ENCODE measurements at places on chromosomes 12 and 14.

DNA sequence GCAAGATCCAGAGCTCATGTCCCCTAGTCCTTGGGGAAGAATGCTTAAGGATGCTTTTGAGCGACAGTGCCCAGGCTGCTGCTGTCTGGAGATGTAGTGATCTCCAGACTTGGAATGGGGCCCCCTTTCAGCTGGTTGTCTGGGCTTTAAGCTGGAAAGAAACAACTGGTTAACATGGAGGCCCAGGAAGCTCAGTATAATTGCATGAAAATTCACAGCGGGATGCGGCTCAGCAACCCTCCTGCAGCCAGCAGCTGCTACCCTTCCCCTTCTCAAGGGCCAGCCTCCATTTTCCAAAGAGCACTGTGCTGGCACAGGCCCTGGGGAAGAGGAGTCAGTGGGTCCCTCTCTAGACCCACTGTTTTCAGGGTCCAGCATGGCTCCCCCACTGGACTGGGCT lies 26.3 kb downstream of the RAB35 start:
- no peak for DNase-seq

- DNase-seq: no peak
Observed at GRCh38 chr14:22610931-22611330, 12.8 kb downstream of the ABHD4 start.

DNA sequence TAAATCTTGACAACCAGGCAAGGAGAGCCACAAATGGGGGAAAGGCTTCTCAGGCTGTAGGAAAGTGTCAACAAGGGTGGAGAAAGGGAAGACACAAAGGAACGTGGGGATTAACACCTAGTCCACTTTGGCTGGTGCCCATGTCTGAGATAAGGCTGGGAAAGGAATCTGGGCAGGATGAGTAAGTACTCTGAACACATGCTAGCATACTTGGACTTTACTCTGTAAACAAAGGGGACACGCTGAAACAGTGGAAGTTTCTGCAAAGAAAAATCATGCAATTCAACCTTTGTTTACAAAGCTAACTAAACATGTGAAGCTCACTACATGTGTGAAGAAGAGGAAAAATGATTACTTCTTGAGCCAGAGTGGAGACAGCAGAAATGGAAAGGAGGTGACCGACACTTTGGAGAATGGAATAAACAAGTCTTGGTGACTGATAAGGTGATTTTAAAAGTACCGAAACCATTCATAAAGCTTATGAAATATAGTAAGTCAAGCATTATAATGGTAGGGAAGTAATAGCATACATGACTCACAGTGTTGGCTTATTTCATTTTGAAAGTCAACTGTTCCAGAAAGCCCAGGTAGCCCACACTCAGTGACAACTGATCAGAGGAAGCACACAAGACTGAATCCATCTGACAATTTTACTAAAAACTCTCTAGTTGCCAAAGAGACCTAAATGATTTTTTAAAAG lies 13.2 kb downstream of the CPNE8 start:
- DNase-seq: no peak

DNA sequence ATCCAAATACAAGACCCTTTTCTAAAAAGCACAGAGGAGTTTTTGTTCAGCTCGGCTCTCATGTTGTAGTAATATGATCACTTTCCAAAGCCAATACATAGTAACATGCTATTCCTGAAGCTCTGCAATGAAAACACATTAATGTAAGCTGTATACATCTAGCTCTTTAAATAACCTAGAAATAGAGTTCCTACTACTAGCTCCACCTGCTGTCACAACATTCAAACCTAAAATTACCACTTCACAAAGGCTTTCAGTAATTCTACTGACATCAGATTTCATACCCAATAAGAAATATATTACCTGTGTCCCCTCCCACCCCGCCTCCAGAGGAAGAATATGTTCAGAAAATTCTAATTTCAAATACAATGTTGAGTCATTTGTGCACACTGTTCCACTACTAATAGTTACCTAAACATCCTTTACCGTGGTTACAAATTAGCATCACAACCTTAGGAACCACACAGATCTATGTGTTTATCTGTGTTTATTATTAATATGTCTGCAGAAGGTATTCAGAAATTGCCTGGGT lies 17.8 kb downstream of the EFCAB11 start:
- DNase-seq: no peak

- peak; percentile 58 for DNase-seq
Observed at GRCh38 chr12:74537126-74537706, 419 bp upstream of the ATXN7L3B start.

DNA sequence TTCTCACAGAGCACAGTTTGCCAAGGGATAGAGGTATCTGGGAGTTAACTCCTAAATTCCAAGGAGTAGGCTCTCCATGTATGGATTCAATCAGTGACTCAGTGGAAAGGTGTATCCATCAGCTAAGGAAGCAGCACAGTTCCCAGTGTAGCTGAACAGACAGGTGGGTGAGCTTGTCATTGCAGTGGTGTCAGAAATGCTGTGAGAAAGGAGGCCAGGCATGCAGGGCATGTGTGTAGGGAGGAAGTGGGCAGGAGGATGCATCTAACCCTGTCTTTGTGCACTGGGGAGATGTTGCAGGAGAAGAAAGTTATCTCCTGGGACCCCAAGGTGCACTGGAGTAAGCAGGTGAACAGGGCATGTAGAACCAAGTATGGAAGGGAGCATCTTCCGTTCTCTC lies 539.0 kb downstream of the VRK1 start:
- DNase-seq: no peak

GRCh38 chr12:131151558-131152345 lies 198.0 kb downstream of the ADGRD1 start:
- no peak for DNase-seq

- DNase-seq: peak; percentile 81
Observed at GRCh38 chr12:125340791-125341190, 275.6 kb downstream of the AACS start.

DNA sequence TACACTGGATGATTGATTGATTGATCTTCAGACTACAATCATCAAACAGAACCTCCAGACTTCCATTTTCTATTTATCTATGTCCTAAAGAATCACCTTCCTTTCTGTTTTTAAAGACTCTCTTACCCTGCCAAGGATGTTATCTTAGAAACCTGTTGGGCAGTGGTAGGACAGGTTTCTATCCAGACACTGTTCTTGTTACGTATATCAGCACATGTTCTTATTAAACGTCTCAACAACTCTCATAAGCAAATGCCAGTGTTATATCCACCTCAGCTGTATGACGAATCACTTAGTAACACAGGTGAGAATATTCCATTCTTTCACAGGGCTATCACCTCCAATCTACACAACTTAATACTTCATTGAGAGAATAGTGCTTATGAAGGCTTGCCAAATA lies 40.2 kb upstream of the RPL10L start:
- DNase-seq: no peak

- DNase-seq: peak; percentile 69
Observed at GRCh38 chr12:122499991-122500684, 594 bp downstream of the ZCCHC8 start.

DNA sequence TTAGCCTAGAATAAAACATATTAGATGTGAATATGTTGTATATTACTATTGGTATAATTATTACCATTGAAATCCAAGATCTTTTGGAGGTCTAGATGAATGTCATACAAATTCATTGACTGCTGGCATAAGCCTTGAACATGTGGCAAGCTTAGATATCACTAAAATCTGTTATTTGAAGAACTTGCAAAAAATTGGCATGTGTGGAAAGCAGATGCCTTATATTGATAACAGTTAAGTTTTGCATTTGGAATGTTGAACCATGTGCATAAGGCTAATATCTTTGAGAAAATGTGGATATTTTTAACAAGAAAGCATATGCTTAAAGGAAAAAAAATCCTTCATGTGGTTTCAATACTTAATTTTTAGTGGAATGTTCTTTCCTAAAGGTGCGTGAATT lies 203.6 kb upstream of the PRICKLE1 start:
- no peak for DNase-seq

DNA sequence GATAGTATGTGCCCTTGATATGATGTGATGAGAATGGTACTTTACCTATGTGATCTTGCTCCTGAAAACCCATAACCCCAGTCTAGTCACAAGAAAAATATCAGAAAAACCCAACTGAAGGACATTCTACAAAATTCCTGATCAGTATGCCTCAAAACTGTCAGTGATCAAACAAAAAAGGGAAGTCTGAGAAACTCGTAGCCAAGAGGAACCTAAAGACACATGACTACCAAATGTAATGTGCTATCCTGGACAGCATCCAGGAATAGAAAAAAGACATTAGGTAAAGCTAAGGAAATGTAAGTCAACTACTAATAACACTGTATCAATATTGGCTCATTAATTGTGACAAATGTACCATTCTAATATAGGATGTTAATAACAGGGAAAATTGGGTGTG lies 4.1 kb upstream of the WIF1 start:
- DNase-seq: no peak

GRCh38 chr12:132190012-132190755 lies 45.9 kb downstream of the NOC4L start:
- no peak for DNase-seq

- no peak for DNase-seq
Observed at GRCh38 chr14:30600922-30601918, 20.9 kb upstream of the SCFD1 start.

DNA sequence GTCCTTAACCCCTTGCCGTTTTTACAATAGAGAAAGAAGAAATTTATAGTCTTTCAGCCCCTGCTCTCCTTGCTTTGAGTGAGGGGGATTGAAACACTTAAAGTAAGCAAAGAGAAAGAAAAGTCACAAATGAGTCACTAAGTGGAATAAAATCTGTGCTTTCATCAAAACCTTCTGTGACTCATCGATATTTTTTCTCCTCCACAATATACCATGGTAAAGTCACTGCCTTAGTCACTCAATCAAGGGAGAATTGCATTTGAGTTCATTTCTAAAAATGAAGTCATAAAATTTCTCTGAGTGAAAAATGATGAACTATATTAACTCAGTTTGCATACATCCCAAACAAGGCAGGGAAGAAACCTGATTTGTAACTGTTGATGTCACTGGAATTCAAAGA lies 470.3 kb downstream of the FOXG1 start:
- no peak for DNase-seq

- no peak for DNase-seq
Observed at GRCh38 chr14:101239065-101239464, 322.2 kb upstream of the DIO3 start.

DNA sequence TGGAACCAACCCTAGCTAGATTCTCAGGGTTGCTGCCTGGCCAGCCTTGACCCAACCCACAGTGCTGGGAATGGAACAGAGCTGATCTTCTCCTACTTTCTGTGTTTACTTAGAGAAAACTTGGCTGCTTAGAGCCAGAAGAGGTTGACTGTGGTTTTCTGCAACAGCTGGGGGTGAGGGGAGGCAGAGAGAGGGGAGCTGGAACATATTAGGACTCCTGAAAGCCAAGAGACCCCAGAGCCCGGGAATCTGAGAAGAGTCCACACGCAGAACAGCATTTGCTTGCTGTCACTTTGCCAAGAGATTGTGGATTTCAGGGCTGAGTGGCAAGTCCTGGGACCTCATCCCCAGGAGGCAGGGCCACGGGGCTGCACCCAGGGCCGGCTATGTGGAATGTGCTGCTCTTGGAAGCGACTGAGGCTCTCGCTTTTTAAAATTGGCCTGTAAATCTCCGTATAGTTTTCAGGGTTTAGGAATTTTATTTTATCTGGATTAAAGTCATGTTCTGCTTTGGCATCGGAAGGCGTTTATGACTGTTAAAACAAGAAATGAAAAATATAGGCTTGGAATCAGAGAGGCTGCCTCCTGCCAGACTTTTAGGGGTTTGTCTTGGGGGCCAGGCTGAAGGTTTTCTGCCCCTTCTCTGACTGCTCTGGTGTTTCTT lies 22.3 kb upstream of the MED13L start:
- peak; percentile 52 for DNase-seq

GRCh38 chr12:91777268-91777992 lies 368.2 kb downstream of the BTG1 start:
- no peak for DNase-seq

GRCh38 chr14:68788275-68788995 lies 4.4 kb downstream of the ZFP36L1 start:
- no peak for DNase-seq

- no peak for DNase-seq
Observed at GRCh38 chr12:120651821-120652220, 11.4 kb downstream of the CABP1 start.

DNA sequence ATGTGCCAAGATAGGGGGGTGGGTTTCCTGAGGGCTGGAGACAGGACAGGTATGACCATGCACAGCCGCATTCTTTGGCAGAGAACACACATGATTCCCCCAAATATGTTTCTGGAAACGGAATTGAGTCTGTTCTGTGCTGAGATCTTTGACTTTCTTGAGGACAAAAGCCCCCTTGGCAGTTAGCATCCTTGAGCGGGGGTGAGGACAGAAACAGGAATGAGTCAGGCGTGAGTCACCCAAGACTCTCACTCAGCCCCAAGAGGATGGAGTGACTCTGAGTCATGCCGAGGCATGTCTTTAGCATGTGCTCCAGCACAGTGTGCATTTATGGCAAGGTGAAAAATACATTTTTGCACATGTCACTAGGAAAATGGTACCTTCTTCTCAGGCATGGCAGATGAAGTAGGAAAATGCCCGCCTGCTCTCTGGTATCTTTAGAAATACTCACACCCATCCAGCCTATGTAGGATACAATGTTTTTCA lies 52.1 kb downstream of the DAD1 start:
- DNase-seq: no peak

GRCh38 chr14:51147183-51147582 lies 52.3 kb upstream of the TRIM9 start:
- no peak for DNase-seq

DNA sequence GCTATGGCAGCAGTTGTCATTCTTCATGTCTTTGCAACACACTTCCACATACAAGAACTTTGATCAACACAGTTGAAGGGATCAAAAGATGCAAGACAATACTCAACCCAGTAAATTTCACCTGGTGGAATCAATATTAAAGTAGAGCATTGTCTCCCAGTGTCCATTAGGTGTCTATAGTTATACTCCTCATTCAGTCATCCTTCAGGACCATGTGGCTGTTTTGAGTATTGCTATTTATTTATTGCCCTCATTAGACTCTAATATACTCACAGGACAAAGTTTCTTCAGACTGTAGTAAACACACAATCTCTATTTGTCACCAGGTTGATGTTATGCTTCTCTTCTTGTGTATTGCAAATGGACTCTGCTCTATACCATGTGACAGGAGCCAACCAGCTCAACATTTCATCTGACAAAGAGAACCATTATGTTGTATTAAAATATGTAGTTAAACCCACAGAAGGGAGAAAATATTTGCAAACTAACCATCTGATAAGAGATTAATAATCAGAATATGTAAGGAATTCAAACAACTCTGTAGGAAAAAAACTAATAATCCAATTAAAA lies 146.6 kb downstream of the TGFB3 start:
- DNase-seq: no peak

Measured in muscle of arm (tissue), 14 donors.